ENCODE measurements at places on chromosomes 1 and 21. TPM values are rescaled to one million over a fixed set of nuclear protein-coding genes. Genes with fewer than 3 reads are reported as not detected.

DNA sequence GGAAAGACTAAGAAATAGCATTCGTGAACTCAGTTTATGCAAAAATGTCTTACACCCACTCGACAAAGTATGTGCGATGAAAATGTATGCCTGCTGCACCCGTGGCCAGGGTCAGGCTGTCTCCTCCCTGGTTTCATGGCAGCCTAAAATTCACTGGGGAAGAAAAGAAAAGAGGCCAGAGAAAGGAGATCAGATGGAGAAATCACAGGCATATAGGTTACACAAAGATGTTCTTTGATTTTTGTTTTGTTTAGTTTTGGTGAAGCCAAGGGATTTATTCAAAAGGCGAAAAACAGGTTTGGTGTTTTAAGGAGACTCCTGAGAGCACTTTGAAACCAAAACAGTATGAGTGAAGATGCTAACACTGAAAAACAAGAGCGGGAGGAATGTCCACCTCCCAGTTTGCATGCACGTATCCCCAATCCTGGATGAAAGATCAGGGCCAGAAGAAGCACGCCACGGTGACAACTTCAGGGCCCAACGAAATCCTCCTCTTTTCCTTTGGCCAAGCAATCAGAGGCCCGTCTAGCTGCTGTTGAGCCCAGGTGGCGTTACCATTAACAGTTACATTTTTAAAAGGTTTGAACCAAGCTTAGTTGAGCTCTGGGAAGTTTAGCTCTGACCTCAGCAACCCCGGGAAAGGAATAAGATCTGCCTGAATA lies 992 bp upstream of the SSX2IP start:
- peak; percentile 57 for DNase-seq

DNA sequence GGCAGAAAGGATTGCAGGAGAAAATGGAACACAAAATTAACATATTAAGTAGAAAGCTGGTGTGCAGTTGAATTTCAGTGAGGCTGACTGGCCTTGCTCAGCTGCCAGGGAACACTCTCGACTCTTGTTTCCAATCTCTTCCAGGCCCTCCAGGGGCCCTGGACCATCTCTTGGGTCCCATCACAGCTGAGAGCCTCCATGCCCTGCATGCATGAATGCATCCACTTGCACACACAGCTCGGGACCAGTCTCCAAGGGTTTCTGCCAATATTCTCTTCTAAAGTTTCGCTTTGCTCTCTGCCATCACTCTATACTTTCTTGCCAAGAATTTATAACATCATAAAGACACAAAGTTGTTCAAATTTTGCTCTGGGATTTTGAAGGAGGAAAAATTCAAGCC lies 200.3 kb downstream of the DSCAM start:
- DNase-seq = no peak

DNA sequence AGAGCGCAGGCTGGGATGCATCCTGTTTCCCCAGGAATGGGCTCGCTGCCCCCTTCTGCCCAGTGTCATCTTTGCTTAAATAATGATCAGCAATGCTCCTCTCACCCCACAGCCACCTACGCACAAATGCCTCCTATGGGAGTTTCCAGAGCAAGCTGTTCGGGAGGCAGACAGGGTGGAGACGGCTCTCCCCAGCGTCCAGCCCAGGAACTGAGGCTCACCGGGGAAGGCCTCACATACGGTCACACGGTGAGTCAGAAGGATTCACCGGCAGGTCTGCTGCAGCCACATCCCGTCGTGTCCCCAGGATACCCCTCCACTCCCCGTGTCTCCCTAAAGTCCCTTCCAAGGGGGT lies 40.3 kb upstream of the RUNX3 start:
- DNase-seq = peak; percentile 80

Gene HOOK1
- total RNA-seq = 27.8 TPM

DNA sequence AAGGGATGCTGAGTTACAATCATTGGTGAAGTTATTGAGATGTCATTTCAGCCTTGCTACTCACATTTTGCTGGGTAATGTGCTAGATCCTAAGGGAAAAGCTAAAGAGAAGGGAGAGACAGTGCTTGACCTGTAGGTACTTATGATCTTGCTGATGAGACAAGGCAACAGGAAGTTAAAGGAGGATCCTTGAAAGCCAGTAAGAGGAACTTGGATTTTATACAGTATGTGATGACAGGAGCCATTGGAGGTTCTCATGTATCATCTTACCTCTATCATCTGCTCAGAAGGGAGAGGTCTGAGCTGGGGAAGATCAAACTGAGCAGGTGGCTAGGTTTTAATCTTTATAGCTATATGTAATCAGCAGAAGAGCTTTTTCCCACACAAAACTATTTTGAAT lies 6.3 kb downstream of the APOBEC4 start:
- no peak for DNase-seq

Gene AURKAIP1
- total RNA-seq = 113 TPM

GRCh38 chr1:153587314-153587713 lies 21.7 kb upstream of the S100A2 start:
- DNase-seq = no peak

Gene GBP6
- not detected for total RNA-seq

DNA sequence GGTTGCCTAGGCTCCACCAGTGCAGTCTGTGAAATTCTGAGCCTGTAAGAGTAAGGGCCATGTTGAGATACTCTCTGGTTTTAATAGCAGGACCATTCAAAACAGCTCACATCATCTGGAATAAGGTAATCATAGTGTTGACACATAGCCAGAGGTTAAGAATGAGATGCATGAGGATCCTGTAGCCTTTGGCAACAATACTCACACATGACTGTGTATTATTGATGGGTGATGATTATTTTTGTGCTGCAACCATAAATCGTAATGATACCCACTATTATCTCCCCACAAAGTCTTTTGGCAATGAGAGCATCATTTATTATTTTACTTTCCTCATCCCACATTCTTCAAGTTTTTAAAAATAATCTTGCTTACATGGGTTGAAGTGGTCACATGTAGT lies 35.5 kb downstream of the KCNK2 start:
- no peak for DNase-seq
